ENCODE measurements at places on chromosomes 6 and 20. TPM values are rescaled to one million over a fixed set of nuclear protein-coding genes. Genes with fewer than 3 reads are reported as not detected.

GRCh38 chr20:58022711-58023110 lies 205.7 kb downstream of the ANKRD60 start:
- DNase-seq, result no peak
- H3K36me3 ChIP-seq, result no peaks in the 10 kb centered on the region
- no peak overlapping the region for H3K27ac ChIP-seq
- H3K27me3 ChIP-seq, result peaks cover 9% of the 10 kb centered on the region

- peaks cover 3% of the 10 kb centered on the region for H3K27me3 ChIP-seq
- no peaks in the 10 kb centered on the region for H3K36me3 ChIP-seq
- no peak for DNase-seq
- H3K27ac ChIP-seq, result no peak overlapping the region
Measured at GRCh38 chr6:39753725-39754045, 28.5 kb upstream of the KIF6 start.

GRCh38 chr6:170143401-170144150 lies 147.3 kb downstream of the DLL1 start:
- H3K27ac ChIP-seq, result no peak overlapping the region
- DNase-seq, result peak; percentile 8
- H3K36me3 ChIP-seq, result peaks cover 12% of the 10 kb centered on the region
- H3K4me1 ChIP-seq, result peaks cover 35% of the 10 kb centered on the region
- H3K27me3 ChIP-seq, result no peaks in the 10 kb centered on the region

- H3K36me3 ChIP-seq, result no peaks in the 10 kb centered on the region
- H3K4me1 ChIP-seq, result peaks cover 16% of the 10 kb centered on the region
- H3K27ac ChIP-seq, result no peak overlapping the region
- H3K4me3 ChIP-seq, result no peak overlapping the region
- H3K27me3 ChIP-seq, result peaks cover 35% of the 10 kb centered on the region
Measured at GRCh38 chr6:20025681-20026080, 186.6 kb downstream of the MBOAT1 start.

- H3K27ac ChIP-seq, result no peak overlapping the region
- no peak overlapping the region for H3K4me3 ChIP-seq
- no peaks in the 10 kb centered on the region for H3K4me1 ChIP-seq
- no peak for DNase-seq
- H3K27me3 ChIP-seq, result no peaks in the 10 kb centered on the region
- H3K36me3 ChIP-seq, result no peaks in the 10 kb centered on the region
Measured at GRCh38 chr6:115276881-115277565, 783.7 kb downstream of the FRK start.

DNA sequence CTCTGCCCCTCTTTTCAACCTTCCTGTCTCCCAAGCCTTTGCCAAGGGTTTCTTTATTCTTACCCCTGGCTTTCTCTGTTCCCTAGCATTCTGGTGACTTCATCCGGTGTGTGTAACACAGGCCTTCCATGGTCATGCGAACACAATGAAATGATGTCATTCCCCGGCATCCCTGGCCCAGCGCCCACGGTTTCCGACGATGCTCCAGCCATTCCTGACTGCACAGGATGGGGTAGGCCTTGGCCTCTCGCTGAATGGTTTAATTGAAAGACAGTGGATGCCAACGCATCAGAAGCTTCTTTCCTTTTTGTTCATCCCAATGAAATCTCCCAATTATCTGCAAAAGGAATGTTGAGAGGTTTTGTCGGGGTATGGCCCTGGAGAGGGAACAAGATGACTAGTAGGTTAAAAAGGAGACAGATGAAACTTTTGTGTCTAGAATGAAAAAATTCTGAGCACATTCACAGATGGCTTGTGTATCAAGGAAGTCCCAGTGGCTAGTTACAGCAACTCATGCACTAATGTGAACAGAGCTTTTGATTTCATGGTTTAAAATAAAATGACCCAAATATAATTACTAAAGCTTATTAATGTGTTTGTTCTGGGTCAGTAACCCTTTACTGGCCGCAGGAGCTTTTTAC lies 655.0 kb downstream of the QKI start:
- no peak overlapping the region for H3K27ac ChIP-seq
- no peak overlapping the region for H3K4me3 ChIP-seq
- H3K4me1 ChIP-seq, result no peaks in the 10 kb centered on the region
- no peaks in the 10 kb centered on the region for H3K36me3 ChIP-seq
- H3K27me3 ChIP-seq, result no peaks in the 10 kb centered on the region

DNA sequence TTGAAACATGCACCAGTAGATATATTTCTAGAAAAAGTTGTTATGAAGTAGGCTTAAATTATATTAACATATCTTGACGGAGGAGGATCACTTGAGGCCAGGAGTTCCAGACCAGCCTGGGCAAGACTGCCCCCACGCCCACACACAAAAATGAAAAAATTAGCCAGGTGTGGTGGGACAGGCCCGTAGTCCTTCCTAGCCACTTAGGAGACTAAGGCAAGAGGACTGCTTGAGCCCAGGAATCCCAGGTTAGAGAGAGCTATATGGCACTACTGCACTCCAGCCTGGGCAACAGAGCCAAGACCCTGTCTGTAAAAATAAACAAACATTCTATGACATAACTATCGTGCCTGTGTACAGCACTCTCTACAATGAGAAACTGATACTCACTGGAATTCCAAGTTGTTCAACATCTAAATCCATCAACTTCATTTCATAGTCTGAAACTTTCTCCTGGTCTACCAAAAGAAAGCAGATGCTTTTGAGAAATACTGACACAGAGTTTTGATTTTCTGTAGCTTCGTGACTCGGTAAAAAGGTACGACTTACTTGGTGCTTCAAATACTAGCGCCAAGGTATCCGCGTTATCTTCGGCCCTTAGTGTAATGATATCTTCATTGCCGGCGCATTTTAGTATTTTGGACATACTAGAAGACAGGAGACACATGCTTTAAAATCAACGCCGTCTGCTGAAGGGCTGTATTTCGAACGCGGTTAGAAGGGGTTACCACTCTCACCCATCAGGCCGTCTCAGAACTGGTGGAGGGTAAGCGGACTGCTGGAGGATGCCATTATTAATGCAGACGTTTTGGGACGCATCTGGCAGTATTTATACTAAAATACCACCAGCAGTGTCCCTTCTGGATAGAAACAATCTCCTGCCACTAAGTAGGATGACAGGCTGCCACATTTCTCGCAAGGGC lies 1.3 kb downstream of the PCNA start:
- peak overlapping the region; percentile 96 for H3K4me3 ChIP-seq
- no peaks in the 10 kb centered on the region for H3K27me3 ChIP-seq
- H3K36me3 ChIP-seq, result peaks cover 40% of the 10 kb centered on the region
- H3K4me1 ChIP-seq, result peaks cover 52% of the 10 kb centered on the region
- H3K27ac ChIP-seq, result peak overlapping the region; percentile 97
- no peak for DNase-seq

DNA sequence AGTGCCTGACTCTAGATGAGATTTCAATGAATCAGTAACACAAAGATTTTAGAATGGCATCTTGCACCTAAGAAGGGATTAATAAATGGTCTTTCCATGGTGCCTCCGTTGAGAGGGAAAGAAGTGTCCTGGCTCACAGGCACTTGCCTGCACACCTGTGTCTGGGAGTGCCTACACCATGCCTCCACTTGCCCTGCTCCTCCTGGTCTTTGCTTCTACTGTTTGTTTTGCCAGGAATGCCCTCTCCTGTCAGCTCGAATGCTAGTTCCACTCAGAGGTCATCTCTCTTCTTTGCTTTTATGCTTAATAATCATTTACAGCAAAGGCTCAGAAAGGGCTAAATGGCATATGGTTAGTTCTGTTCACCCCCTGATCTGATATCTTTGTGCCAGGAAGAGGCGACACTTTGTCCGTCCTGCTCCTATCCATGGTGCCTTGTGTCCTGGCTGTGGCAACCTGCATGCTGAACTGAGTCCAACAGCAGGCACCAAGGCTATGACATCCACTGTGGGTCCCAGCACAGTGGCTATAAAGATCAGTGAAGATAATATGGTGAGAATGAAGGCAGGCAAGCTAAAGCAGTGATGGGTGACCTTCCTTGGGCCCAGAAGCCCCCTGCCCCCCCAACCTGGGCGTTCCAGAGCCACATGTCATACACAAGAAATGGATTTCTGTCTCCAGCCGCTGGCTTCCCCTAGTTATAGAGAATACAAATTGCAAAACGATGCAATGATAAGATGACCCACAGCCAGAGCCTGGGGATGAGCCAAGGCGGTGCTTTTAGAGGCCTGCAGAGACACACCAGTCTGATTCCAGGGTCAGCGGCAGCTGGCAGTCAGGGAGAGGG lies 1.4 kb downstream of the C6orf132 start:
- H3K36me3 ChIP-seq, result no peaks in the 10 kb centered on the region
- H3K27me3 ChIP-seq, result peaks cover 48% of the 10 kb centered on the region
- H3K4me3 ChIP-seq, result no peak overlapping the region

GRCh38 chr6:90393232-90393884 lies 96.7 kb upstream of the BACH2 start:
- DNase-seq, result peak; percentile 69
- peaks cover 28% of the 10 kb centered on the region for H3K4me1 ChIP-seq
- H3K27ac ChIP-seq, result peak overlapping the region; percentile 80
- no peaks in the 10 kb centered on the region for H3K27me3 ChIP-seq
- H3K36me3 ChIP-seq, result no peaks in the 10 kb centered on the region
- H3K4me3 ChIP-seq, result peak overlapping the region; percentile 2

DNA sequence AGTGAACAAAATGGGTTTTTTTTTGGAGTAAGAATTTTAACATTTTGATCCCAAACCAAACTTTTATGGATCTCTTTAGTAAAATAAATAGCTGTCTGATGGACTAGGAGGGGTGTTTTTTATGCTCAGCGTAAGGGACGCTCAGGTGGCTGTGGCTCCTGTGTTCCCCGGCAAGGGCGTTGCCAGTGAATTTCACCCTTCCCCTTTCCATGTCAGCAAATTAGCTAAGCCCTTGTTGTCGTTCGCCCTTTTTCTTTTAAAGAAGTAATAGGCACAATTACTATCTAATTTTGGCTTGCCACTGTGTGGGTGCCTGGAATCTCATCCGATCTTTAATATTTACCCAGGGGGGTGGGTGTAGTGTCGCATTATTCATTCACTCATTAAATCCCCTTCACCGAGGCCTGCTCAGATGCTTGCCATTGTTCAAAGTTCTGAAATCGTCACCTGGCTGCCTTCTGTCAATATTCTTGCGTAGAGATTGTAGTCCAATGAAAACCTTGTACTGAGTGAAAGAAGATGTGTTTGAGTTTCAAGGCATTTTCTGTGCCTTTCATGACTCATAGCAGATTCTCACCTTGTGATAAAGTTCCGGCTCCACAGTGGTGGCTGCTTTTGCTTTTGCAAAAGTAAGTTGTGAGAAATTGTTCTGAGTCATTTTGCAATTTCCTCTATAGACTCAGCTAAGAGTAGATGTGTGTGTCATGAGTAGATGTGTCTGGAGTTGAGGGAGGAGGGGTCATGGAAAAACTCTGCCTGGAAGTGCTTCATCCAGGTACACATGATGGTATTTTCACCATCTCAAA lies 40.0 kb upstream of the CLDN20 start:
- H3K4me1 ChIP-seq, result peaks cover 14% of the 10 kb centered on the region
- peaks cover 5% of the 10 kb centered on the region for H3K27me3 ChIP-seq
- H3K27ac ChIP-seq, result peak overlapping the region; percentile 28
- no peaks in the 10 kb centered on the region for H3K36me3 ChIP-seq

- H3K4me1 ChIP-seq, result no peaks in the 10 kb centered on the region
- no peak overlapping the region for H3K27ac ChIP-seq
- no peaks in the 10 kb centered on the region for H3K36me3 ChIP-seq
- H3K4me3 ChIP-seq, result no peak overlapping the region
- DNase-seq, result no peak
- H3K27me3 ChIP-seq, result no peaks in the 10 kb centered on the region
Measured at GRCh38 chr6:146357578-146358430, 185.8 kb upstream of the RAB32 start.

GRCh38 chr6:13013681-13014503 lies 297.3 kb downstream of the PHACTR1 start:
- peak overlapping the region; percentile 76 for H3K4me3 ChIP-seq
- H3K36me3 ChIP-seq, result no peaks in the 10 kb centered on the region
- H3K27ac ChIP-seq, result no peak overlapping the region
- DNase-seq, result no peak

GRCh38 chr20:63129991-63130657 lies 85.8 kb downstream of the YTHDF1 start:
- H3K27ac ChIP-seq, result no peak overlapping the region
- H3K4me1 ChIP-seq, result no peaks in the 10 kb centered on the region
- no peak overlapping the region for H3K4me3 ChIP-seq
- DNase-seq, result peak; percentile 11

- H3K4me3 ChIP-seq, result peak overlapping the region; percentile 39
- peak; percentile 49 for DNase-seq
- peaks cover 55% of the 10 kb centered on the region for H3K27me3 ChIP-seq
- peaks cover 20% of the 10 kb centered on the region for H3K4me1 ChIP-seq
- H3K36me3 ChIP-seq, result no peaks in the 10 kb centered on the region
Measured at GRCh38 chr6:7073821-7074525, 33.8 kb upstream of the RREB1 start.

DNA sequence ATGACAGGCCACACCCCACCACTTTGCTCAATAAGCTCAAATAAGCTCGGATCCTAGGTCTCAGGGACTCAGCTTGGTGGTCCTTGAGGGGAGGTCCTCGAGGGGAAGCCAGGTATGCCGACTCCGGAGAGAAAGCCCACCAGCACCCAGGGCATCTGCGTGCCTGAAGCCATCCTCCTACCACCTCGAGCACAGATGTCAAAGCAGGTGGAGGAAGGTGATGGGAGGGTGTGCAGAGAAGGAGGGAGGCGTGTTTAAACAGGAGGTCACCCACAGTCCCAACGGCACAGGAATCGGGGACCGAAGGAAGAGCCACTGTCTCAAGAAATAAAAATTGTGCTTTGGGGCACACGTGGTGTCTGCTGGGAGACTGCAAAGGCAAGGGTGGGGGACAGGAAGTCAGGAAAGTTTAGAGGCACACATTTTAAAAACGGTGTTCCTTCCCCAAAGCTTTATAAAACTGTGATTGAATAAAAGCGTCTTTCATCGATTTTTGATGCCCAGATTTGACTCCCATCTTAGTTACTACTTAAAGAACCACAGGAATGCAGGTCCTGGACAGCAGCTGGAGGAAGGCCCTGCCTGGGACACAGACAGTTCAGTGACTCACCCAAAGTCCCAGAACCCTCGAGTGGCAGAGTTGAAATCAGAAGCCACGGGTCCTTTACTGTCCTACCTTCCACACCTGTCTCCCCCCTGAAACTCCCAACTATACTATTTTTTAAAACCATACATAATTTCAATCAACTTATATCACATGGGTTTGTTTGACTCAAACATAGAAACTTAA lies 221.0 kb upstream of the PDE10A start:
- DNase-seq, result no peak
- H3K27ac ChIP-seq, result no peak overlapping the region
- no peak overlapping the region for H3K4me3 ChIP-seq
- H3K4me1 ChIP-seq, result peaks cover 4% of the 10 kb centered on the region
- no peaks in the 10 kb centered on the region for H3K36me3 ChIP-seq

GRCh38 chr6:153898360-153899059 lies 140.5 kb upstream of the OPRM1 start:
- H3K27me3 ChIP-seq, result no peaks in the 10 kb centered on the region
- H3K4me1 ChIP-seq, result no peaks in the 10 kb centered on the region
- H3K27ac ChIP-seq, result no peak overlapping the region

BFSP1 gene
- 0.17 TPM for total RNA-seq

KLC4 gene
- 33.8 TPM for total RNA-seq

CFAP61 gene
- total RNA-seq, result not detected

GPX5 gene
- not detected for total RNA-seq

SYNJ2 gene
- 32.1 TPM for total RNA-seq

ZNF311 gene
- total RNA-seq, result 0.45 TPM

C6orf15 gene
- not detected for total RNA-seq

GNAS-AS1 gene
- 1.6 TPM for total RNA-seq

OLIG3 gene
- not detected for total RNA-seq

RSPO3 gene
- not detected for total RNA-seq

PNPLA1 gene
- total RNA-seq, result not detected

MYMX gene
- total RNA-seq, result not detected

TMEM217 gene
- total RNA-seq, result 2.0 TPM

IPCEF1 gene
- 46.4 TPM for total RNA-seq

SCGN gene
- not detected for total RNA-seq
